ENCODE measurements at places on chromosomes 11 and 22.

DNA sequence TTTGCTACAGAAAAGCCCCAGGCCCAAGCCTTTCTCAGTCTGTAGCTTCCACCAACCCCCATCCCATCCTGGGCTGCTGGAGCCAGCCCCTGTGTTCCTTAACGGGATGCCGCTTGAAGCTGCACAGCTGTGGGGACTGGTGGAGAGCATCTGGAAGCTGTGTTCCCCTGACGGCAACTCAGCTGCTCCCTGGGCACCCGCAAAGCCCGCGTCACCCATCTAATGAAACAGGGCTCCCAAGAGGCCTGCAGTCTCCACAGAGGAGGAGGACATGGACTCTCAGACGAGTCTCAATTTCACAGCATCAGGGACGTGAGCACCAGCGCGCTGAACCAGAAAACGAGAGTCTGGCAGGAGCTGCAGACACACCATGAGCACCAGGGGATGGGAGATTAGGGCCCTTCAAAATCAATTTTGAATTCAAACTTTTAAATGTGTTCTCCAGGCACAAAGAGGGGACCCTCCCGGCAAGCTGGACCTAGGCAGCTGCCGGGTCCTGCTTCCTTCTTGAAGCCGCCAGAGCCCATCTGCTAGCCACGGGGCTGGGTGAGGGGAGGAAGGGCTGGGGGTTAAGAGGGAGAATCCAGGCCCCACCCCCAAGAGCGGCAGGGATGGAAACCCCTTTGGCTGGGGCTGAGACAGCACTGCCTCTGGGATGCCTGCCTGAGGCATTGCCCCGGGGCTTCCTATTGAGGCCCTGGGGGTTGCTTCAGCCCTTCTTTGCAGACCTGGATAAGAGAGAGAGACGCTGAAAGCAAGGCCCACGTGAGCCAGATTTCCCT lies 21.0 kb downstream of the LMO1 start:
- no peak for DNase-seq

DNA sequence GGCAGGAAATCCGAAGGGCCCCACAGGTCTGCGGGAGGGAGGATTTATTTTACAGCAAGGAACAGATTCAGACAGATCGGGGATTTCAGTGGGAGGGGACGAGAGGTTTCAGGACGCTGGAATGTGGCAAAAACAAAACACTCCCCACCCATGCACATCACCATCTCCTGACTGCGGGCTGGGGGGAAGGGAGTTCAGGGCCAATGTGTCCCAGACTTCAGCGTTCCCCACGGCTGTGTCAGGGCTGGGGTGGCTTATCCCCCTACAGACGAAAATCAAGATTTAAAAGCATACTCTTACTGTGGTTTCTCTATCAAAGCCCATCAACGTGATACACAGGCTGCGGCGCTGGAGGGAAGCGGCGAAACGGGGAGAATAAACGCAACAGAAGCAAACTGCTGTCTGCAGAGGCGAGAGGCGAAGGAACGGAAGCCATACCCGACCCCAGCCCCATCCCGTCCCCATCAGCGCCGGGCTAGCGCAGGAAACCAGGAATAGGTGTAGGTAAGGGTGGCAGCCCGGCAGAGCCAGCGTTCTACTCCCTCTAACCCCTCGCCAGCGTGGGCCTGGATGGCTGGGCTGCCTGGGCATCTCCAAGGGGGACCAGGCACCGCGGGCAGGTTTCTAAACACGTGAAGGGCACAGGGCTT lies 2.7 kb downstream of the TENM4 start:
- DNase-seq, result no peak

- DNase-seq, result no peak
Measured at GRCh38 chr11:111438846-111439520, 59.9 kb upstream of the POU2AF1 start.

GRCh38 chr22:33006220-33006954 lies 51.8 kb downstream of the SYN3 start:
- DNase-seq, result no peak

DNA sequence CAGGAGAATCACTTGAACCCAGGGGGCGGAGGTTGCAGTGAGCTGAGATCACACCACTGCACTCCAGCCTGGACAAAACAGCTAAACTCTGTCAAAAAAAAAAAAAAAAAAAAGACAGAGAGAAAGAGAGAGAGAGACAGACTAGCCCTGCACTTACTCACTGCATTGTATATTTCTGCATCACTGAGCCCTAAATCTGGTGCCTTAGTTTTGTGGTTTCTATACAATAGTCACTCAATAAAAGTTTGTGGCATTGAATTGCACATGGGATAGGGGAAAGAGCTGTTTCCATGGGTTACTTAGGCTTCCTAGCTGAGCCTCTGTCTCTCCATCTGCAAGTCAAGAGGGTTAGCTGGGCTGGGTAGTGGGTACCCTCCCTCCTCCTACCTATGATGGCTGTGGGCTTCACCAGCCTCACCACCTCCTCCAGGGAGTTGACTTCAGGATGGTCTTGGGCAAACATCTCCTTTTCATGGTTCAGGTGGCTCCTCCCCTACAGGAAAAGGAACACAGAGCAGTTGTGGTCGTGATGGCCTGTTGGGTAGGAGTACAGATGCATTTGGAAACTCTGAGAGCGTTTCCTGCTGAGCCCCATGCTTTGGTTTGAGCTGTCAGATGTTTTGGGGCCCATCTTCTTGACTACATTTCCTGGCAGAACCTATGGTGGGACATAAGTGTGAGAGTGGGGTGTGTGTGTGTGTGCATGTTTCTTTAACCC lies 73.2 kb downstream of the CCDC81 start:
- no peak for DNase-seq

DNA sequence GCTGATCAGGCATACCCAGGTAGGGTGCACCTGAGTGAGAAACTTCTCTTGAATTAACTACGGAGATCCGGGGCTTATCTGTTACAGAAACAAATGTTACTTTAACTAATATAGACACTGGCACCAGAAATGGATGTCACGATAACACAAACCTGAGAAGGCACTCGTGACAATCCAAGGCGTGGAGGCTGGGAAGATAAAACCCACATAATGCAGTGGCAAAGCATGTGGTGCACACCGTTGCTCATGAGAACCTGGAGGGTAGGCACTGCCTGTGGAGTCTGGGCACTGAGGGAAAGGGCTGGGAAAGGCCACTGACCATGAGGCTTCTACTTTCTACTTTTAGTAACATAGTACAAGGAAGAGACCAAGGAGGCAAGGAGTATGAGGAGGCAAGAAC lies 22.6 kb downstream of the SLC22A12 start:
- no peak for DNase-seq

DNA sequence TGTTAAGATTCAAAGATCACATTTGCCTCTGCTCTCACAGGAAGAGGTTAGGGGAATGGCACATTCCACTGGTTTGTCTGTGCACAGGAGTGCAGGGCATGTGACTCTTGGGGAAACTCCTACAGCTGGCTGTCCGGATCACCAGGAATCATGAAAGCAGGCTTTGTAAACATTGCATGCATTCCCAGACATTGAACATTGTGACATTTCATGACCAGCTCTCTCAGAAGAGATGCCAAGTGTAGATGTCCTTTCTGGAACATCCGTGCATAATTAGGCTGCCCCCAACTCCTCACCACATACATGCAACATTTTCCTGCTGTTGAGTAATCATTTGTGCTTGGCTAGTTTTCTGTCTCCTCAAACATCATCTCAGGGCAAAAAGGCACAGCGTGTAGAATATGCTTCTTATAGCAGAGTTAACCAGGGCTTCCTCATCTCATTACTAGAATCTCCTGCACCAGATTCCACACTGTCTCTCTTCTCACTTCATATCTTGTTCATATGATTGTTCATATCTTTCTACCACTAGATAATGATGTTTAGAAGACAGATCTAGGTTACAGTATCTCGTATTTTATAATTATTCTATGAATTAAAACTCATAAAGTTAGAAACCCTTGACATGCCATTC lies 694.7 kb downstream of the NTM start:
- peak; percentile 99 for DNase-seq

- no peak for DNase-seq
Measured at GRCh38 chr11:1138097-1138496, 19.7 kb upstream of the MUC5AC start.

DNA sequence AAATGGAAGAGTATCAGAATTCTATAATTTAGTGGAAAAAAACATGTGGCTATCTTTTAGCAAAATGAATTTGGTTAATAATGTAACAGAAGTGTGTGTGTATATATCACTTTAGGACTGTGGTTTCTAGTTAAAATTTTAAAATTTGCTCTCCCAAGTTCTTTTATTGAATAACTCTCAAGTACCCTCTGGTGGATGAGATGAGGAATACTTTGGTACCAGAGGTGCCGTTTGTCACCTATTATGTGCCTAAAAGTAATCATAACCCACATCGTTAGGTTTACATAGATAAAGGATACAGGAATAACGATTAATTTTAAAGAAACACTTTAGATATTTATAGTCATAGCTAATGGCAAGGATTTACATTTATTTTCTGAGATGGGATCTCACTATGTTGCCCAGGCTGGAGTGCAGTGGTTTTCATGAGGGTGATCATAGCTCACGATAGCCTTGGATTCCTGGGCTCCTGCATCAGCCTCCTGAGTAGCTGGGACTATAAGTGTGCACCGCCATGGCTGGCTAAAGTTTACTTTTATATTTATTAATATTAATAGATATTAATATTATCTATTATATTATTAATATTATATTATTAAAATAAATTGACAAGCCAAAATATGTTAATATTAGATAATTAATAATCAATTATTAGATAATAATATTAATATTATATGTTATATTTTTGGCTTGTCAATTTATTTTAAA lies 66.7 kb upstream of the CAPRIN1 start:
- no peak for DNase-seq

Data from fibroblast of gingiva (primary cell).